GM23248 (cell line): ENCODE measurements at places on chromosomes 7 and 10. TPM values are rescaled to one million over a fixed set of nuclear protein-coding genes. Genes with fewer than 3 reads are reported as not detected.

CCL24 gene
- not detected in 2 replicates for polyA plus RNA-seq

GCK gene
- 0.23 and 0.43 TPM in 2 replicates for polyA plus RNA-seq

DNA sequence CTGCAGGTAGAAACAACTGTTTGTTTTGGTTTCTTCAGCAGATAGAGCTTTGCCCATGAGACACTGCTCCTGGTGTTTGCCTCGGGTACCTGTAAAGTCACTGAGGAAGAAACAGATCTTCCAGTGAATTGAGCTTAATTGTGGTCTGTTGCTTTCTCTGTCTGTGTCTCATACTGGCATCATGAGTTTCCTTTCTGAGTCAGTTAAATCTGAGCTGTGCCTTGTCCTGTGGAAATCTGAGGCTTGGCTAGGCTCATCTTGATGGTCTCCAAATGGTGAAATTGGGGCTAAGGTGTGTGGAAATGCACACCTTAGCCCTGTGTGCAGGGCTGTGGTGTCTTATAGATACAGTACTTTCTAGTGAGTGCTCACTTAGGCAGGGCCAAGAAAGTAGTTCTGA is 67.4 kb downstream of the GBF1 start:
- H3K4me3 ChIP-seq, result no peak overlapping the region
- peak; percentile 78 for DNase-seq
- H3K4me1 ChIP-seq, result peaks cover 51% of the 10 kb centered on the region
- H3K27me3 ChIP-seq, result no peaks in the 10 kb centered on the region

- peak overlapping the region; percentile 26 for H3K27ac ChIP-seq
- peak overlapping the region; percentile 86 for H3K4me3 ChIP-seq
- no peaks in the 10 kb centered on the region for H3K36me3 ChIP-seq
- peak; percentile 60 for DNase-seq
- no peaks in the 10 kb centered on the region for H3K27me3 ChIP-seq
- peaks cover 6% of the 10 kb centered on the region for H3K4me1 ChIP-seq
Measured at GRCh38 chr10:110226926-110227641, 19.7 kb downstream of the MXI1 start.

DNA sequence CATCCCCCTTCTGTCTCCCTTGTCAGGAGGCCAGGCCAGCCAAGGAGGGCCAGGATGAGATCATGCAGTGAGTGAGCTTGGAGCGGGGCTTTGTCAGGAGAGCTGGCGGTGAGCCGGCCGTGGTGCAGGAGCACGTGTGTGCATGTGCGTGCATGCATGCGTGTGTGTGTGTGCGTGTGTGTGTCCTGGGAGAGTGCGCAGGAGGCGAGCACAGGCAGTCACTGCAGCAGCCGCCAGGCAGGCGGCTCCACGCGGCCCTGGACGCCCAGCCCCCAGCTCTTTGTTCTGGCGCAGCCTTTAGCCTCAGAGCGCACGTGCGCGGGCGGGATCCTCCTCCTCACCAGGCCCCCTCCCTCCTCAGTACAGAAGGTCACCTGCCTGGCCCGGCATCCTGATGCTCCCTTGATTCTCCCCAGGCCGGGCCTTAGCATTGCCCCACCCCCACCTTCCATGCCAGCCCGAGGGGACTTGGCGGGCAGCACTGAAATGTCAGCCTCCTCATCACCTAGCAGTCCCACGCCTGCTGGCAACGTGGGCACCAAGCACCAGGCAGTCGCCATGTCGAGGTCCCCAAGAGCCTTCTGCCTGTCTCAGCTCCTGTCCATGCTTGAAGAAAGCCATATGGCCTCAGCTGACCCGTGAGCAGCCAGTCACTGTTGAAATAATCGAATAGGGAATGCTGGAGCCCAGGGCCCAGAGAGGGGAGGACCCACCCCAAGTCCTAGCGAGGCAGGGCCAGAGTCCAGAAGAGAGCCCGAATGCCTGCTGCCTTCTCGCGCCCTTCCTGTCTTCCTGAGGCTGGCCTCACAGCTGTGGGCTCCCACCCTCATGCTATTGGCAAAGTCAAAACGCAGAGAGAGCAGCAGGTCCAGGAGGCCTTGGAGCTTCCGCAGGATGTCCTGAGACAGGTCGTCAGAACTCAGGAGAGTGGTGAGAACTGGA is 125.9 kb upstream of the PPIF start:
- peak overlapping the region; percentile 25 for H3K27ac ChIP-seq
- H3K4me1 ChIP-seq, result no peaks in the 10 kb centered on the region
- peak; percentile 91 for DNase-seq

DNA sequence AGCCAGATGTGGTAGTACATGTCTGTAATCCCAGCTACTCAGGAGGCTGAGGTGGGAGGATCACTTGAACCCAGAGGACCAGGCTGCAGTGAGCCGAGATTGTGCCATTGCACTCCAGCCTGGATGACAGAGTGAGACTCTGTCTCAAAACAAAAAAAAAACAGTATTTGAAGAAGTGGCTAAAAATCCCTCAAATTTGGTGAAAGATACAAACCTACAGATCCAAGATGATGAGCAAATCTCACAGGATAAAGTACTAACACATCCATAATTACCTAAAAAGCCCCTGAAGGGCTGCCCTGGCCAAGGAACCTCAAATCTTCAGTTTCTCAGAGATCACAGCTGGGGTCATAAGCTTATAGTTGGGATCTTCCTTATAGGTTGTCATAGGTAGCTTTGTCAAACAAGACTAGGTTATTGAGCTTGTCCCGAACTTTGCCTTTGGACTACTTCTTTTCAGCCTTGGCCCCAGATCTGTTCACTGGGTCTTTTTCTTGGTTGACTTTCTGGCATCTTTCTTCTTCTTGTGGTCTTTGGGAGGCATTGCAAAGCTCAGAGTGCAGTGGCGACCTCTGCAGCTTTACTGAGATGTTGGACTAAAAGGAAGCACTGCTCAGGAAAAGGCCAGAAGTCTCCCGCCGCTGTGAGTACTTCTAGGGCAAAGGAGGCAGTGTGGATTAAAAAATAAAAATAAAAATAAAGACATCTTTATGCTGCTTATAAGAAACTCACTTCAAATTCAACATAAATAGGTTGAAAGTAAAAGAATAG is 28.6 kb upstream of the SAR1A start:
- no peak overlapping the region for H3K27ac ChIP-seq
- H3K4me3 ChIP-seq, result no peak overlapping the region
- DNase-seq, result no peak
- H3K27me3 ChIP-seq, result no peaks in the 10 kb centered on the region
- H3K4me1 ChIP-seq, result peaks cover 6% of the 10 kb centered on the region

DNA sequence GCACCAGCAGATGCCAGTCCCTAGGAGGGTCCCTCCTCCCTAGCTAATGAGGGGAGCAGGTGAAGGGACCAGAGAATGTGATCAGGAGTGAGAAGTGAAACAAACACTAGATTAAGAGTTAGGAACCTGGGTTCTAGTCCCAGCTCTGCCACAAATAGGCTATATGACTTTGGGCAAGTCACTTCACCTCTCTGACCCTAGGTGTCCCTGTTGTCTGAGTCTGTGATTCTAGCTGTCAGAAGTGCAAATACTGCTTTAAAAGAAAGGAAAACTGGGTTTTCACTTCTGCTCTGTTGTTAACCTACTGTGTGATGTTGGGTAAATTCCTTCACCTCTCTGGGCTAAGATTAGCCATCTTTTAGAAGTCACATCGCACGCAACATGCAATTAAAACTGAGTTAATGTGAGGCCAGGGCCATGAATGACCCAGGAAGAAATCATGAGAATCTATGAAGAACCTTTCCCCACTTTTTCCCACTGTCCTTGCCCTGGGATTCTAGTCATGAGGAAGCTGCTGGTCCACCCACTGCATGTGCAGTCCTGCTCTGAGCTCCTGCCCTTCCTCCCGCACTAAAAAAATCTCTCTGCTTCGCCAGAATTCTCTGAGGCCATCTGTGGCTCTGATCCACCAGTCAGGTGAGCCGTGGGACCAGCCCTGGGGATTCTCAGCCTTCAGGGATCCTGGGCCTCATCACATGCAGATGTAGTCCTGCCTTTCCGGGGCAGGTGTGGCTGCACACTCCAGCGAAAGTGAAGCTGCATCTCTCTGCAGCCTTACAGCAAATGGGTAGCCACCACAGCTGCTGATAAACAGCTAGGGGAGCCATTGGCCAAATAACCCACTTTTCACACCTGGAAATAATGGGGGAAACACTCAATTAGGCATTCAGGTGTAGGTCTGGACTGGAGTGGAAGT is 181.7 kb downstream of the PLXNA4 start:
- peak; percentile 9 for DNase-seq
- no peaks in the 10 kb centered on the region for H3K36me3 ChIP-seq
- no peaks in the 10 kb centered on the region for H3K4me1 ChIP-seq
- no peak overlapping the region for H3K4me3 ChIP-seq
- H3K27ac ChIP-seq, result no peak overlapping the region
- 0 out of 2 replicates have a peak, but pooled peaks cover 4% of the 10 kb centered on the region for H3K27me3 ChIP-seq

DNA sequence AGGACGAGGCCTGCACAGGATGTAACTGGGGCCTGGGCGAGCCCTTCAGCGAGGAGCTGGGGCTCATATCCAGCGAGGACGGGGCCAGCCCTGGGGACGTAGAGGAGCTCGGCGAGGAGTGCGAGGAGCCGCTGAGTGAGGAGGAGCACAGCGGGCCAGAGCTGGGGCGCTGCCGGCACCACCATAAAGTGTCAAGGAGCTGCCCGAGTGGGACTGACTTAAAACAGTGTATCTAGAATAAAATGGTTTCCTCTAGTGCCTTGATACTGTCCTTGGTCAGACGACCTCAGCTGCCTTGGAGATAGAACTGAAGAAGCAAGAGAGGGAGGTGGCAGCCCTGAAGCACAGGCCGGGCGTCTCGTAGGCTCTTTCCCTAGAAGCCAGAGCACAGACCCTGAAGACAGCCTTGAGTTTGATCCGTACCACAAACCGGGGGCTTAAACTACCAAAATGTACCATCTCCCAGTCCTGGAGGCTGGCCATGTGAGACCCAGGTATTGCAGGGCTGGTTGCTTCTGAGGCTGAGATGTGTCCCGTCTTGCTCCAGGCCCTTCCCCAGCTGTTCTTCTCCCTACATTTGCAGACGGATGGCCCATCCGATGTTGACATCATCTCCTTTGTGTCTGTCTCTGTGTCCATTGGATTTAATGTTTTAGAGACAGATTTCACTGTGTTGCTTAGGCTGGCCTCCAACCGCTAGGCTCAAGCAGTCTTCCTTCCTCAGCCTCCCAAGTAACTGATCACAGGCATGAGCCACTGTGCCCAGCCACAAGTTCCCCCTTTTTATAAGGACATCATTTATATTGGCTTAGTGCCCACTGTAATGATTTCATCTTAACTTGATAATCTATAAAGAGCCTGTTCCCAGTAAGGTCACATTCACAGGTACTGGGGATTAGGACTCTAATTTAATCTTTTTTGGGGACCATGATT is 35.8 kb downstream of the DNAJB6 start:
- H3K36me3 ChIP-seq, result peaks cover 51% of the 10 kb centered on the region
- DNase-seq, result no peak
- H3K4me3 ChIP-seq, result no peak overlapping the region
- H3K27me3 ChIP-seq, result no peaks in the 10 kb centered on the region
- no peak overlapping the region for H3K27ac ChIP-seq

- no peak overlapping the region for H3K27ac ChIP-seq
- no peaks in the 10 kb centered on the region for H3K27me3 ChIP-seq
- H3K4me1 ChIP-seq, result no peaks in the 10 kb centered on the region
- H3K36me3 ChIP-seq, result no peaks in the 10 kb centered on the region
Measured at GRCh38 chr7:111887734-111888133, 318.5 kb downstream of the DOCK4 start.

GRCh38 chr10:110226543-110226925 is 19.1 kb downstream of the MXI1 start:
- peak; percentile 96 for DNase-seq
- no peaks in the 10 kb centered on the region for H3K27me3 ChIP-seq
- peaks cover 7% of the 10 kb centered on the region for H3K4me1 ChIP-seq
- peak overlapping the region; percentile 63 for H3K27ac ChIP-seq

GRCh38 chr7:77415823-77416620 is at the start of gene GSAP:
TSS of gene GSAP (minus strand) at chr7:77416349. CDS start at chr7:77416321, 28 bp downstream.
- no peaks in the 10 kb centered on the region for H3K27me3 ChIP-seq
- peak within 1 kb of the TSS; percentile 73 for H3K4me3 ChIP-seq
- peak; percentile 70 for DNase-seq
- H3K36me3 ChIP-seq, result no peaks in the 10 kb centered on the region
- H3K27ac ChIP-seq, result no peak within 1 kb of the TSS
- H3K4me1 ChIP-seq, result peaks cover 12% of the 10 kb centered on the region; the same call in 1 of the 2 replicates

DNA sequence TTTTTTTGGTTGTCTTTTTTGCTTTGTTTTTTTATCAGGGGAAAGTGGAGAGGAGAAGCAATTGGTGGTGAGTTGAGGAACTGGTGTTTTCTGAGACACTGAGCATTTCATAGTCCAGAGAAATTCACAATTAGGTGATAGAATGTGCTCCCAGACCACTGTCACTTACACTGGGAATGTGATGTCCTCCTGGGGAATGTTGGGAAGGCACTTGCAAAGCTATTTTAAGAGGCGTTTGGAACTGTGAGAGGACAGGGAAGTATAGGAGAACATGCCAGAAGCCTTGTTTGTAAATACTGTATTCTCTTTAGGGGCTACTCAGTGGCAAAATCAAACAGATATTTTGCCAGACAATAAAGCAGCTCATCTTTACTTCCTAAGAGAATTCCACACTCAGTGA is 16.0 kb downstream of the CHRM2 start:
- no peaks in the 10 kb centered on the region for H3K27me3 ChIP-seq
- H3K4me3 ChIP-seq, result no peak overlapping the region
- no peak overlapping the region for H3K27ac ChIP-seq
- DNase-seq, result no peak
- H3K4me1 ChIP-seq, result no peaks in the 10 kb centered on the region
- no peaks in the 10 kb centered on the region for H3K36me3 ChIP-seq

DNA sequence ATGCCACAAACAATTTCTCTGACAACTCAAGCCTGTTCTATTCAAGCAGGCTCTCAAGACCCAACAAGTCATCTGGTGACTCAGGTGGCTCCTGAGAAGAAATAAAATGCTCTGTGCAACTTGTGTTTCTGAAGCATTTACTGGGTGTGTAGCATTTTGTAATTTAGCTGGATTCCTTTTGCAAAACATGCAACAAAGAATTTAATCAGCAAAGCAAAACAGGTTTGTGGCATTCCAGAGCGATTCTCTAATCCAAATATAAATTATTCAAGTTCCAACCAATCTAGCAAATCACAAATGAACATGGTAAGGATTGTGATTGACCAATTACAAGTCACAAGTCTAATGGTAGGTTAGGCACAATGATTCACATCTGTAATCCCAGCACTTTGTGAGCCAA is 39.8 kb upstream of the C10orf67 start:
- no peak overlapping the region for H3K4me3 ChIP-seq
- DNase-seq, result peak; percentile 59
- H3K36me3 ChIP-seq, result no peaks in the 10 kb centered on the region
- no peak overlapping the region for H3K27ac ChIP-seq

GRCh38 chr10:56178210-56178609 is 182.8 kb downstream of the ZWINT start:
- H3K27me3 ChIP-seq, result no peaks in the 10 kb centered on the region
- DNase-seq, result no peak
- no peaks in the 10 kb centered on the region for H3K4me1 ChIP-seq
- H3K4me3 ChIP-seq, result no peak overlapping the region
- H3K36me3 ChIP-seq, result no peaks in the 10 kb centered on the region
- no peak overlapping the region for H3K27ac ChIP-seq

GRCh38 chr7:155944901-155945300 is 132.6 kb upstream of the SHH start:
- no peaks in the 10 kb centered on the region for H3K4me1 ChIP-seq
- no peak overlapping the region for H3K27ac ChIP-seq
